ENCODE measurements at places on chromosomes 2 and 18.

DNA sequence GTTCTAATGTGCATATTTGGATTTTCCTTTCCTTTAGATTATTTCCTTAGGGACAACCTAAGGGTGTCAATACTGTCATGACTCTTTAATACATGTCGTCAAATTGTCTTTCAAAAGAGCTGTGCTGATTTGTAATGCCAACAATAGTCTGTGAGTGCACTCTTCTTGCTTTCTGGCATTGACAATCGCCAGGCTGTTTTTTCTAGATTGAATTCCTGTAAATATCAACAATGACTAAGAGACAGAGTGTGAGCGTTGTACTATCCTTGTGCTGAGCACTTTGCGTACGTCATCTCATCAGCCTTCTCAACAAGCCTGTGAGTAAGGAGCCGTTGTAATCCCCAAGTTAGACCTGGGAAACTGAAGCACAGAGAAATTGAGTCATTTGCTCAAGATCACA lies 96.0 kb downstream of the ACOXL start:
- peak; percentile 18 for DNase-seq

- peak; percentile 93 for DNase-seq
Observed at GRCh38 chr2:39875182-39875913, 96.3 kb upstream of the THUMPD2 start.

DNA sequence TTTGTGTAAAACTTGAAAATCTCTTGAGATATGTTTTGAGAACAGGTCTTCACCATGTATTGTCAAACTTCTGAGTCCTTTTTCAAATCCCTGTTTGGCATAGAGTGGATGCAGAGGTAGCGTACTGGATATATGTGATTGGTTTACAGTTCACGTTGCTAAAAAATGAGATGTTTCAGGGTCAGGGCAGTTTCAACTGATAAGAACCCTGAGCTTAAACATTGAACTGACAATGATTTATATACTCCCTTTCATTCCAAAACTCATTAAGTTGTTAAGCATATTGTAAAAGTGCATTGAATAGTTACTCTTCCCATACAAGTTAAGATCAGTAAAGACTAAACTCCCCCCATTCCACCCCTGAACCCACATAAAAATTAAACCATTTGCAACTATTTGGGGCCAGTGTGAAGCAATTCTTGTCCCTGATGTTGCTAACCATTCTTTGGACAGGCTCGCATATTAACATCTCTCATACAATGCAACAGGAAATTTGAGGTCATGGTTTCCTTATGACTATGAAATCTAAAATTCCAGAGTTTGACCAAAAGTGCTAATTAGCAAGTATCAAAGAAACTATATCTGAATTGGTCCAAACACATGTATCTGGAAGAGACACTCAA lies 470.9 kb upstream of the ACVR2A start:
- DNase-seq, result no peak

- no peak for DNase-seq
Observed at GRCh38 chr2:101355401-101356054, 31.8 kb downstream of the CREG2 start.

DNA sequence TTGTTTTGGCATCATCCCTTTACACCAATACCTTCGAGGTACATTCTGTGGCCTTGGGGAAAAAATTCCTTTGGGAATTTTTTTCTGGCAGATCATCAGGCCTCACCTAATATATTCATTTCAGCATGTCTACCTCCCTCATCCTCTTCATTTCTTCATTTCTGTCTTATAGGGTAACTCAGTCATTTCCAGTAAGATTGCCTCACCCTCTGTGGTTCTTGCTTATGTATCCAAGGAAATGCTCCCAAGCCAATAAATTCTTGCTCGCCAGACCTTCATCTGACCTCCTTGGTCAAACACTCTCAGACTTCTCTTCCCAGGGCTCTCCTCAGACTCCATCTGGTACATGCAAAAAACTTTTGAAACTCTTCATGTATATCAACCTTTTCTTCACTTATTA lies 265.6 kb downstream of the TMX3 start:
- DNase-seq, result peak; percentile 95

DNA sequence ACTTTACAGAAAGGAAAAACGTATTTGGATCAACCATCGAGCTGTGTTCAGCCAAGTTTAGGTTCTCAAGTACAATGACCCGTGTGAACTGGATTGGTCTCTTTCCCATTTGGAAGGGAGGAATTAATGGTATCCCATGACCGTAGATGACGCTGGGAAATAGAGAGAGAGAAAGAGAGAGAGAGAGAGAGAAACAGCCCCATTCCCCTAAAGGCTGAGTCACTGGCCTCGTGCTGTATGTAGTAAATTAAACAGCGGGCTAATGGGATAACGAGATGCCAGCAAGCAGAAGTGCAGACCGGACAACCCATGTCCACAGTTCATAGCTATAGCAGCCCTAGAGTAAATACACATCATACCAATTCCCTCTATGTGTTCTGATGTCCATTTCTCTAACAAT lies 99.6 kb downstream of the BCL11A start:
- DNase-seq, result no peak

GRCh38 chr2:112253261-112253815 lies 1.5 kb downstream of the ZC3H8 start:
- DNase-seq, result no peak

DNA sequence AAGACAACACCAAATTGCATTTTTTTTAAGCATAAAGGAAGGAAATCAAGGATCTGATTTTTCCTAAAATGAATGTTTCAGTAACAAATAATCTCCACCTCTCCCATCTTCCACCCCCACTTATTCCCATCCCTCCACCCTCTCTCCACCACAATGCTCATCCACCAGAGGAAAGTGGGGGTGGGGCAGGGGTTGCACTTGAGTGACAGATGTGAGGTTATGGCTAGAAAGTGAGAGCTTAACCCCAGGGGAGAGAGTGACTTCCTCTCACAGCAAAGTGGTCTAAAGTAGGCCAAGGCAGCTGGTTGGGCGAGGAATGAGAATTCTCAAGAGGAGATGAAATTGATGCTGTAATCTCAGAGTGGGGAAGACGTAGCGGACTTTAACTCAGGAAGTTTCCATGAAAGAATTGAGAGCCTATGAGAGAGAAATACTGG lies 104.7 kb downstream of the HNRNPLL start:
- no peak for DNase-seq

DNA sequence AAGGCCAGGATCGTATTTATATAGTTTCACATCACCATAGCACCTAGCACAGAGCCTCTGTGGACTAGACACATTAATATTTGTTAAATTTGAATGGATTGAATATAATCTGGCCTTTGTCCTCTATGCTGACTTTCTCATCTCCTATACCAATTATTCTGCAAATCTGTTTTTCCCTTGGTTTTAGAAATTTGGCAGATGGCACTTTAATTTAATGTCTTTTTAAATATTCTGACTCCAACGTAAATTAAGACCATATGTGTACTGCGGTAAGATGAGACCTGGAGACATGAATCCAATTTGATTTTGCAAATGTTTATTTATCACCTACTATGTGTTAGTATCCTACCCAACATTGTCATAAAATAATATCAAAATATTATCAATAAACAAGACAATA lies 1281.9 kb upstream of the PIK3C3 start:
- no peak for DNase-seq

DNA sequence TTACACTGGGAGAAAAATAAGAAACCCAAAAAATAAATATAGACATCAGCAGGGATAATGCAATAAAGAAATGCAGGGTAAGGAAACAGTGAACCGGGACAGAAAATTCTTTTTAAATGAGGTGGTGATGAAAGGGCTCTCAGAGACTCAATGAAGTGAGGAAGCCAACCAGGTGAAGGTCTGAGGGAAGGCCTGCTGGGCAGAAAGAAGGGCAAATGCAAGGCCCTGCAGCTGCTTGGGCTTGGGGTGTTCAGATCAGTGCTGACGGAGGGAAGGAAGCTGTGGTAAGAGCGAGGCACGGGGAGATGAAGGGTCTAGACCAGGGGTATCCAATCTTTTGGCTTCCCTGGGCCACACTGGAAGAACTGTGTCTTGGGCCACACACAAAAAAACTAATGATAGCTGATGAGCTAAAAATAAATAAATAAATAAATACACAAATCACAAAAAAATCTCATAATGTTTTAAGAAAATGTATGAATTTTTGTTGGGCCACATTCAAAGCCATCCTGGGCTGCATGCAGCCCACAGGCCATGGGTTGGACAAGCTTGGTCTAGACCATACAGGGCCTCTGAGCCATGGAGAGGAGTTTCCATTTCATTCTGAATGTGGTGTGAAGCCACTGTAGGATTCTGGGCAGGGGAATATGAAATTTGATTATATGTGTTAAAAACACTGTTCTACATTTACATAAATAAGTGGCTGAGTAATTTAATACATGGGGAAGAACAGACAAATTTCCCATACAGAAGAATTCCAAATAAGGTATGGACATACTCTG lies 96.3 kb upstream of the DNMT3A start:
- no peak for DNase-seq

DNA sequence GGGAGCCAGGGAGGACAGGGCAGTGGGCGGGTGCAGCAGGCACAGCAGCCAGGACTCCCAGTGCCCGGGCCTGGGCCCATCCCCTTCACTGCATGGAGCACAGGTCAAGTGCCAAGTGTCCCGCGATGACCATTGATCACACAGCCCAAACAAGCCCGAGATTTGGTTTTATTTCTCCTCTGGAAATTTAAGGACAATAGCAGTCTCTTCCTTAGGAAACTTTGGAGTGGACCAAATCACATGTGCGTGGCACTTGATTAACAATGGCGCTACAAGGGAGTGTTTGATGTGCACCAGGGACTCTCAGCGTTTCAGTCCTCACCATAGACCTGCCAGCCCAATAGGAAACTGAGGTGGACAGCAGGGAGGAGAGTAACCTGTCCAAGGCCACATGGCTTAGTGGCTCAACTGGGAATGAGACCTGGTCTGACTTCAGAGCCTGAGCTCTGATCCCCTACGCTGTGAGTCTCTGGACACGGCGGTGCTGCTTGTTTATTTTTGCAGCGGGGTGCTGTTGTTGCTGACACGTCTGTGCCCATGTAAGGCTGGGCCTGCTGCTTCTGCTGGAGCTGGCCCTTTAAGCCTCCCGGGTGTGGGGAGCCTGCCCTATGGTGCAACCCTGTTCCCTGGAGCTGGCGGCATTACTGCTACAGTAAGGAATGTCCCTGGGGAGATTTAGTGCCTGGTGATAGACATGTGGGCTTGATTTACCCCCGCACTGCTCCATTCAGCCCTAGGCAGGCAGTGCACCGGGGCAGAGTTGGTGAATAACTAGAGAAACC lies 194.2 kb downstream of the INHBB start:
- peak; percentile 95 for DNase-seq

DNA sequence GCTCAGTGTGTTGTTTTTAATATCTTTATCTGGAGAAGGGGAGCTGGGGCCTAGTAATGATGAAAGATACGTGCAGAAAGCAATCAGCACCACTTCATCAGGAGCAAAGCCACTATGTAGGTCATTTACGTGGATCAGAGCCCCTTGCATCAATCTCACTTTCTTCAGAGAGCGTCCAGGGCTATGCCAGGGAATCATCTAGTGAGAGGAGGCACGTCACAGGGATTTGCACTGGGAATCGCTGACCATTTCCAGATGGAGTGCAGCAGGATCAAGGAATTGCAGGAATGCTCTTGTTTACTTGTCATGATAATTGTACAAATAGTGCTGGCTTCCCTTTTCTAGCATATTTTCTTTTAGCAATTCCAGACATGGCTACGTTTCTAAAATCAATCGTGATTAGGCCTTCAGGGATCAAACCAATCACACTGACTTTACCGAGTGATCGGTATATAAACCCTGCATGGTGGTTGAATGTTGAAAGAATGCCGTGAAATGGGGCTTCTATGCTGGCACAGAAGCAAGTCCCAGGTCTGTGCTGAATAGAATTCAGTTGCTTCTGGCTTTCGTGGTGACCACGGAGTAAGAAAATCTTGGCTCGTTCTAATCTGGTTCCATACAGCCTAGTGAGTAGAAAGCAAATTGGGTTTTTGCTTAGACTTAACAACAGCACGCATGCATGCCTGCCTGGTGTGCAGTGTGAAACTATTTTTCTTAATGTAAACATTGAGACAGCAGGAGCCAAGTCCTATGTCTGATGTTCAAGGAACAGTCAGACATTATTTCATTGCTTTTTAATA lies 122.8 kb downstream of the TMEM200C start:
- DNase-seq, result no peak

DNA sequence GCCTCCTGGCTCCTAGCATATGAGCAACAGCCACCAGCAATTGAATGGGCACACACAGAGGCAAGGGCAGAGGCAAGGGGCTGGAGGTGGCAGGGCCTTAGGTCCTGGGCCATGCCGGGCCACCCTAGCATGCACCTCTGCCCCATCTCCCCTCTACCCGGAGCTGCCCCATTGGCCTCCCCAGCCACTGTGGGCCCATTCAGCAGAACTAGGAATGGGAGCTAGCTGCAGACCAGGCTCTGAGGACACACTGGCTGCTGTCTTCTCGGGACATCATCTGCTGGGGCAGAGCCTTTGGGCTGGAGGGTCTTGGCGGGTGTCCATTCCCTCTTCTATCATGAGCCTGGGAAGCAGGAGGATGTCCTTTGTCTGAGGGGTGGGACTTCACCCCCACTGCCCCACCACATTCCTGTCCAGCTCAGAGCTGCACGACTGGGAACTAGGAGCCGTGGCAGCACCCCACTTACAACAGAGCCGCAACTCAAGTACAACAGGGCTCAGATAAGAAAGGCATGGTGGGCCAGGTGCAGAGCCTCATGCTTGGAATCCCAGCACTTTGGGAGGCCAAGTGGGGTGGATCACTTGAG lies 800 bp downstream of the VIL1 start:
- DNase-seq, result no peak

- DNase-seq, result peak; percentile 39
Observed at GRCh38 chr18:21134895-21135294, 23.3 kb upstream of the ROCK1 start.

GRCh38 chr2:58237741-58238140 lies 3.4 kb downstream of the FANCL start:
- DNase-seq, result no peak

GRCh38 chr2:233801357-233802131 lies 23.4 kb downstream of the MROH2A start:
- DNase-seq, result peak; percentile 22

DNA sequence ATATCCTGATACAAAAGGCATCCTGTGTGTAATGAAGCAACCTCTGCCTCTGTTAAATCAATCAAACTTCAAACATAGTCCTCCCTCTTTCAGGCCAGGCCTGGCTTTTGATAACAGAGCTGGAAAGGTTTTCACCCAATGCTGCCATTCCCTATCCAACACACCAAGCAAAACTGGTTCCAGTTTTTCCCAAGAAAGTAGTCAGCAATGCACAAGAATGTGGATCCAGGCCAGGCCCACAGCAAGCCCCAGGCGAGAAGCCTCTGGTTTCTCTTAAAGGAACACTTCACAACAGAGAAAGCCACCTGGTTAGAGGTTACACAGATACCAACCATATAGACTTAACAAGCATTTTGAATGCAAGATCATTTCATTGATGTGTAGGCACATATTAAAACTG lies 49.2 kb upstream of the CCDC150 start:
- no peak for DNase-seq

DNA sequence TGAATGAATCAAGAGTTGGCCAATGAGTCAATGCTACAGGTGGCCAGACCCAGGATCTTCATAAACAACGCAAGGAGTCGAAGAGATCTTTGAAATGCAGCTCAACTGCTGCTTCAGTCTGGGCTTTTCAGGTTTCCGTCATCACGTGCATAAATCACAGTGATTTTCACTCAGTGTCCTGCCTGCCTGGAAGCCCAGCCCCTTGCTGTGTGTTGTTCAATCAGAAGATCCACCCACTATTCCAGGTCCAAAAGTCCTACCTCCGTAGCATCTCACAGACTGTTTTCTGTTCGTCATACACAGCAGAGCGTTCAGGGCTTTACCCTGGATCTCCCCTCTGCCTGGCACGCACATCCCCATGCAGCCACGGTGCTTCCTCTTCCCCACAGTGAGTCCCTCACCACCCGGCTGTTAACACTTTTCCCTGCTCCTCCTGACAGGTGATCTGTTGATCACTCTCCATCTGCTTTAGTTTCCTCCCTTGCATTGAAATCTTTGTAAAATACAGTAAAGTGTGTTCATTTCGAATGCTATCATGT lies 216.3 kb downstream of the MYT1L start:
- DNase-seq, result no peak
